ENCODE measurements at places on chromosomes 11 and 22. TPM values are rescaled to one million over a fixed set of nuclear protein-coding genes. Genes with fewer than 3 reads are reported as not detected.

Gene CHKB
- 95.6 TPM for total RNA-seq

Gene CRYAB
- not detected for total RNA-seq

Gene SMTNL1
- not detected for total RNA-seq

Gene PNPLA5
- total RNA-seq = not detected

Gene BIRC3
- total RNA-seq = 123 TPM

Gene WT1
- total RNA-seq = not detected

Gene SEPTIN5
- total RNA-seq = 1.8 TPM

Gene C22orf15
- 1.5 TPM for total RNA-seq

Gene ACCS
- total RNA-seq = 34.6 TPM

DNA sequence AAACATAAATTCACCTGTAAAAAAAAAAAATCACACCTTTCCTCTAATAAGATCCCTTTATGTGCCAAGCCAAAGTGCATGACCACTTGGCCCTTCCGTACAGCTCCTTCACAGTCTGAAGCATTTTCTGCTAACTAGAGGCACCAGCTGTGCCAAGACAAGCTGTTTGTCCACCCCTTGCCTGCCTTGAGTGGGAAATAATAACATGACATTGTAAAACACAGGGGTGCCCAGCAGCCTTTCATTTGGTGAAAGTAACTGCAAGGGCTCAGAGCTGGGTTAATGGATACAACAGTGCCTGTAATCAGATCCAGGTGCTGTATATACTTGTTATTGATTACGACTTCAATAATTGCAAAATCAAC lies 59.2 kb downstream of the DDIAS start:
- no peak for DNase-seq
- H3K4me1 ChIP-seq = peaks cover 66% of the 10 kb centered on the region
- peaks cover 12% of the 10 kb centered on the region for H3K36me3 ChIP-seq
- peak overlapping the region; percentile 81 for H3K4me3 ChIP-seq
- H3K27me3 ChIP-seq = no peaks in the 10 kb centered on the region

DNA sequence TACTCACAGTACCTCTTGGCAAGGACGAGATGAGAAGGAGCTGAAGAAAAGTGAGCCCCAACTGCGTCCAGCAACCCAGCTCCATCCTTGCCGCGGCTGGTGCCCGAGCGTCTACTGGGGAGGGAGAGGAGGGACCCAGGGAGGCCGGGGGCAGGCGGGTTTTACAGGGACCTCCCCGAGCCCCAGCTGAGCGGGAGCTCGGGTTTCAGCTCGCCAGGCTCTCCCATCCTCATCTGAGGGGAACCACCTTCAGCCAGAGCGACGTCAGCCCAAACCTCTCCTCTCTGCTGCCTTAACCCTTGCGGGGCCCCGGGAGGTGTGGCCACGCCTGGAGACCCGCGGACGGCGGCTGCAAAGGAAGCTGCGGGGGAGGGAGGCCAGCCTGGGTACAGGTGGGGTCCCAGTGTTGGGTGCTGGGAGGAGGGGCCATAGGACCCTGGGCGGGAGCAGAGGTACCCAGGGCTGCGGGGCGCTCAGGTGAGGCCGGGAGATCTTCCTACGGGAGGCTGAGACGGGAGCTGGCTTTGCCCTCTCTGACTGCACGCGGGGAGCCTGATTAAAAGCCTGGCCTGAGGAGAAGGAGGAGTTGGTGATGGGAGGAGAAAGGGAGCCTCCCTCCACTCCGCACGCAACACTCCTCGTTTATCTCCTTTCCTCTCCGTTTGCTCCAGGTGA lies at the start of gene PAMR1:
TSS of gene PAMR1 (minus strand) at position 116 of the 675 bp plus-strand sequence. CDS start at position 85, 31 bp downstream.
- no peaks in the 10 kb centered on the region for H3K4me1 ChIP-seq
- peak; percentile 14 for DNase-seq
- no peaks in the 10 kb centered on the region for H3K36me3 ChIP-seq

GRCh38 chr11:50080256-50080655 lies 47.6 kb downstream of the OR4C45 start:
- no peaks in the 10 kb centered on the region for H3K4me1 ChIP-seq
- H3K4me3 ChIP-seq = no peak overlapping the region
- H3K36me3 ChIP-seq = no peaks in the 10 kb centered on the region
- no peaks in the 10 kb centered on the region for H3K27me3 ChIP-seq
- no peak overlapping the region for H3K27ac ChIP-seq

GRCh38 chr22:26953012-26953883 lies 295.9 kb downstream of the MIAT start:
- H3K4me3 ChIP-seq = no peak overlapping the region
- no peaks in the 10 kb centered on the region for H3K4me1 ChIP-seq
- peaks cover 45% of the 10 kb centered on the region for H3K27me3 ChIP-seq
- no peak for DNase-seq
- H3K36me3 ChIP-seq = no peaks in the 10 kb centered on the region
- H3K27ac ChIP-seq = no peak overlapping the region

GRCh38 chr11:45593992-45594391 lies 71.4 kb downstream of the CHST1 start:
- no peaks in the 10 kb centered on the region for H3K4me1 ChIP-seq
- H3K27me3 ChIP-seq = no peaks in the 10 kb centered on the region
- H3K27ac ChIP-seq = no peak overlapping the region
- H3K36me3 ChIP-seq = no peaks in the 10 kb centered on the region

- H3K4me1 ChIP-seq = no peaks in the 10 kb centered on the region
- H3K27ac ChIP-seq = no peak overlapping the region
- H3K27me3 ChIP-seq = peaks cover 3% of the 10 kb centered on the region
- no peak overlapping the region for H3K4me3 ChIP-seq
- DNase-seq = no peak
Measured at GRCh38 chr11:116169776-116170175, 603.0 kb downstream of the BUD13 start.

GRCh38 chr11:130725421-130726233 lies 190.7 kb downstream of the SNX19 start:
- H3K36me3 ChIP-seq = no peaks in the 10 kb centered on the region
- no peaks in the 10 kb centered on the region for H3K27me3 ChIP-seq
- no peak overlapping the region for H3K4me3 ChIP-seq
- no peaks in the 10 kb centered on the region for H3K4me1 ChIP-seq
- no peak overlapping the region for H3K27ac ChIP-seq
- DNase-seq = no peak
